ENCODE measurements at places on chromosomes 3 and 15.
A peak's percentile ranks its signal among the peaks of the same experiment; 100 is the strongest.

DNA sequence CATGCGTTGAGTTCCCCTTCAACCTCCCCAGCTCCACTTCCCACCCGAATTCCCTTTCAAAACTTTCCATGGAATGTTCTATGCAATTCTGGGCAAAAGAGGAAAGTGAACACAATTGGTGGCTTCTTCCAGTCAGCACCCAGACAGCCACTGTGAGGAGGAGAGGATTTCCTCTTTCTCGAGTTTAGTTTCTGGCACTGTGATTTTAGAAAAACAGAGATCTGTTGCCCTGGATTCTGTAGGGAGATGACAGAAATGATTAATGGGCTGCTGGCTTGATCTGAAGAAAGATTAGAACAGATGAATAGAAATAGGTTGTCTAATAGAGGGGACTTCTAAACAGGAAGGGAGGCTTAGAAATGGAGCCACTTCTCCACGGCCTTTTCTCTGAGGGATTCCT is 172.0 kb downstream of the MCTP2 start:
- no peak for DNase-seq

DNA sequence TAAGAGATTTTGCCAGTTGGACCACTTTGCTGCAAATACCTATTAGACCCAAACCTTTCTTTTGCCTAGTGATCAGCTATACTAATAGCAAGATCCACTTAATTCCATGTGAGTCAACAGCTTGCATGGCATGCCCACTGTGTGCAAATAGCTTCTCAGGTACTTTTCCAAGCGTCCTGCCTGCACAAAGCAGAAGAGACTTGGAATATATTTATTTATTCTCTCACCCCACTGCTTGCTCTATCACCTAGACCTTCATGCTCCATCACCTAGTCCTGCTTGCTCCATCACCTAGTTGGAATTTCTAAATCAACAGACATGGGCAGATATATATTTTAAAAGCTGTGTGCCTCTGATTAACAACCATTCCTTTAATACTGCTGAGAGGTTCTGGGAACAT is 47.6 kb downstream of the MBNL1 start:
- DNase-seq = no peak

DNA sequence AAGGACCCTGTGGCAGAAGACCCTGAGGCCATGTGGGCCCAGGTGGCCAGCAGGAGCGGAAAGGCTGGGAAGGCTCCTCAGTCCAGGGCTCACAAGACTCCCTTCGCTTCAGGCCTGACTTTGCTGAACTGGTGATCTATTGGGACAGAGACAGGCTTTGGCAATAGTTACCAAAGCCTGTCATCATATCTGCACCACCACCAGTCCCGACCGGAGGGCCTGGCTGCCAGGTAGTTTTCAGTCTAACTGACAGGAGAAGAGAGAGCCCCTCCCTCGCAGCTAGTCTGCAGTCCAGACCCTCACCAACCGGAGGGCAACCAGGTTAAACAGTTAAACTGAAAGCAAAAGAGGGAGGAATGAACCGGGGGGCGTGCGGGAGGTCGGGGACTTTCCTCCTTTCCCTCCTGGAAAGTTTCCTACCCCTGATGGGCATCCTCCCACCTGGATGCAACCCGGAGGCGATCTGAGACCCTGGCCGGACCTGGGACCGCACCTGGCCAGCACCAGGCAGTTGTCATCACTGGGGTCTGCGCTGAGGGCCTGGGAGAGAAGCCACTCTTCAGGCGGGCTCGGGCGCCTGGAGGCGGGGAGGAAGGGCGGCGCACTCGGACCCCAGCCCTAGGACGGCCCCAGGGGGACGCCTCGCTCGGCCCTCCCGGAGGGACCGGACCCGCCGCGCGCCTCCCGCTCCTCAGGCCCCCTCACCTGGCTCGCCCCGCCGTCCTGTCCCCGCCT is 435 bp downstream of the RAB27A start:
- DNase-seq = peak; percentile 34

DNA sequence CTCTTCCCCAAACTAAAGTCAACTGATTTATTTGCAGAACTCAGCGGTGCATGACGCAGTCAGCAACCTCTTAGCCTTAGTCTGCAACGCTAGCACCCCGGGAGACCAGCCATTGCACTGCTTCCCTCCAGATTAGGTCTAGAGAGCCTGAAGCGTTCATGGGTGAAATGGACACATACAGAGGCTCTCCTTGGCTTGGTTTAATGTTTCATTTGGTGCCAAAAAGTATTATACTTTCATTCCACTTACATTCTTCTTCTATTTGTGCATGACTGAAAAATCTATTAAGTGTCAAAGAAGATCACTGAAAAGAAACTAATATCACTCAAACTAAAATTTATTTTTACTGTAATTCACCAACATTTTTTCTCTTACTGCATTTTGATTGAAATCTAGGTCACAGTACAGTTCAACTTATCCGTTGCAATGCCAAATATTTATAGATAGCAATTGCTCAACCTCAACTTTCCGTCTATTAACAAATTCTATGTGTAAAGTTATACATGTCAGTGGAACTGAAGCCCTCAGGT is 116.2 kb downstream of the ROBO1 start:
- DNase-seq = no peak

GRCh38 chr3:84965141-84965540 is 6.4 kb downstream of the CADM2 start:
- DNase-seq = no peak

DNA sequence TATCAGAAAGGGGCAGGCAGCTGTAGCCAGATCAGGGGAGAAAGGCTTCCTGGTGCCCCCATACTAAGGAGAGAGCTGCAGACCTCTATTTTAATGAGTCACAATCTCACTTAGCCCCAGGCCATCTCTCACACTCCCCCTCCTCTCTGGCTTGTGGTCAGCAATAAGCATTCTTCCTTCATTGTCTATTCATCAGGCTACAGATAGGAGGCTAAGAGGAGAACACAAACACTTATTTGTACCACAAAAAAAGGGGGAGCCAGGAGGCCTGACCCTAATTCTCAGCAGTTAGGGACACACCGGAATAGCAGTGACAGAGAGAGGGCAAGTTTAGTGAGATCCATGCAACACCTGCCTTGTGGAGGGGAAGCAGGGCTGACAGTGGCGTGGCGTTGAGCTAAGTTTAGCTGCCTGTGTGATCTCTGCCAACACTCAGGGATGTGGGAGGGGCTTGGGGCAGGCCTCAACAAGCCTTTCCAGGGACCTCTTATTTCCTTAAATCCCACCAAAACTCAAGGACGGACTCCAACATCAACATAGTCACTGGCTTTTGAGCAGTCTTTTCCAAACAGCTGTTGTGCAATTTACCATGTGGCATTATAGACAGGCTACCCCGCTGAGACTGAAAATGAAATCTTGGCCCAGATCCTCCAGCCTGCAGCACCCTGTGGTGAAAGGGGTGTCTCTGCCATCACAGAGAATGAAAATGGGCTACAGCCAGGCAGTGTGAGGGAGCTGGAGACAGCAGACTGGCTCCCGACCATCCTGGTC is 191.9 kb upstream of the TSC22D2 start:
- no peak for DNase-seq

GRCh38 chr3:58037141-58037910 is 29.1 kb downstream of the FLNB start:
- DNase-seq = no peak

GRCh38 chr15:88022716-88023115 is 233.8 kb downstream of the NTRK3 start:
- DNase-seq = no peak

DNA sequence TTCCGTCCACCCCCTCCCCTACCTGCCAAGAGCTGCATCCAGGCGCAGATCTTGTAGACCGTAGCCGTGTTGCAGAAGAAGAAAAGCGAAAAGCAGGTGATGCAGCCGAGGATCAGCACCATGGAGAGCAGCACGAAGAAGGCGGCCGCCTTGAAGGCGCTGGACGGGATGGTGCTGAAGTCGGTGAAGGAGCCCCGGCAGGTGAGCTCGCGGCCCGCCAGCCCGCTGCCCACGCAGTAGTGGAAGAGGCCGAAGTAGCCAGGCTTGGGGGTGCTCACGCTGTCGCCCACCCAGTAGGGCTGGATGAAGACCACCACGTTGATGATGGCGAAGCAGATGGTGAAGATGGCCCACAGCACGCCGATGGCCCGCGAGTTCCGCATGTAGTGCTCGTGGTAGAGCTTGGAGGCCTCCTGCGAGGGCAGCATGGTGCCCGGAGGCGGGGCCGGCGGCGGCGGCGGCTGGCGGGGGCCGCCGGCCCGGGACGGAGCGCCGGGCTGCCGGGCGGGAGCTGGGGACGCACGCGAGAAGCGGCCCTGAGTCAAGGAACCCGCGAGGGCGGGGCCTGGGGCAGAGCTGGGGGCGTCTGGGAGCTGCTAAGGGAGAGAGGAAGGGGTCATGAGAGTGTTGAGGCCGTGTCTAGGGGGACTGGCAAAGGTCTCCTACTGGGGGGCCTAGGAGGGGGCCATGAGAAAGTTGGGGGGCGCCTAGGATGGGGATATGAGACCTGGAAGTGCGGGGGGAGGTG is 1.2 kb downstream of the LHFPL4 start:
- DNase-seq = no peak

- DNase-seq = no peak
Observed at GRCh38 chr3:8954938-8955763, 8.1 kb downstream of the RAD18 start.

GRCh38 chr3:147875498-147875897 is 466.3 kb downstream of the ZIC1 start:
- DNase-seq = no peak

DNA sequence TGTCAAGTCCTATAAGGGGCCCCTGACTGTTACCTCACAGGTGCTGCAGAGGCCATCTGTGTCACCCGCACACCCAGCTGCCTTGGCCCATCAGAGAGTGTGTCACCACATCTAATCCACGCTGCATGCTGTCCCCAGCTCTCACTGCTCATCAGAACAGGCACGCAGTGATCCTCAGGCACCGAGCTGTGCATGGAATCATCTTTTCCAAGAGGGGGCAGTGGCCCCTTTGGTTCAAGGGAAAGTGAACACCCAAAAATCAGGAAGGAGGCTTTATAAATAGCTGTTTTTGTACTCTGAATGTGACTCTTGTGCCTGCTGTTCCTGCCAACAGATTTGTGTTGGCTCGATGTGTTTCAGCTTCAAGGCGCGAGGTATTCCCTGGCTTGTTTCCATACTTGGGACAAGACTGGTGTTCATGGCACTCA is 110.3 kb upstream of the ETV5 start:
- no peak for DNase-seq

- DNase-seq = no peak
Observed at GRCh38 chr3:183158113-183158512, 4.4 kb downstream of the LAMP3 start.

GRCh38 chr3:197811343-197811742 is 20.3 kb downstream of the LRCH3 start:
- DNase-seq = no peak

DNA sequence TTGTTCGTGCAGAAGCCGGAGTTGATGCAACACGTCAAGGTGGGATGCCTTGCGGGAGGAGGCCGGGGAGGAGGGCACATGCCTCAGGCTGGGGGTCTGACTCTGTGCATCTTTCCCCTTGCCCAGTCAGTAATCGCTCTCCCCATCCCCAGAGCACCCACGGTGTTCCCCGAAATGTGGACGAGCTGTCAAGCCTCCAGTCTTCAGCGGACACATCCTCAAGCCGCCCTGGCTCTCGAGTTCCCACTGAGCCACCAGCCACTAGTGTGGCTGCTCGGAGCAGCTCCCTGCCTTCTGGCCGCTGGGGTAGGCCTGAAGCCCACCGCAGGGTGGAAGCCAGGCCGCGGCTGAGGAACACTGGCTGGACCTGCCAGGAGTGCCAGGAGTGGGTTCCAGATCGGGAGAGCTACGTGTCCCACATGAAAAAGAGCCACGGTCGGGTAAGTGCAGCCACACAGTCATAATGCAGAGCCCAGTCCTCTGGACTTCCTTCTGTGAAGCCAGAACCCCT is 18.7 kb upstream of the ALPK3 start:
- DNase-seq = no peak

GRCh38 chr15:39079296-39079847 is 501.5 kb upstream of the THBS1 start:
- DNase-seq = no peak

GRCh38 chr15:89807689-89808088 is 7.0 kb downstream of the ANPEP start:
- DNase-seq = no peak

- DNase-seq = no peak
Observed at GRCh38 chr3:140699516-140700231, 21.8 kb downstream of the TRIM42 start.

DNA sequence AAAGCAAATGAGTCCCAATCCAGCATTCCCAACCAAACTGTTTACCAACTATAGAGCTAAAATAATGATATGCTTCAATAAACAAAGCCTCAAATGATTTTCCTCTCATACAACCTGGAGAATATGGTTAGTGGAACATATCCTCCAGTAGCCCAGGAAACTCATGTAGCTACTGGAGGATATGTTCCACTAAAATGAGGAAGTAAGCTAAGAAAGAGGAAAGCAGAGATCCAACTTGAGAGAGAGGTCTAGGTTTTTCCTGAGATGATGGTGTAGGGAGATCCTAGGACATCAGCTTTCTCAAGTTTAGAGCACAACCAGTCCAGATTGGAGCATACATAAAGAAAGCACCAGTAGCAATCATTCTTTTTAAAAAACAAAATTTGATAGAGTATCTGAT is 44.6 kb upstream of the SLC4A7 start:
- no peak for DNase-seq

- no peak for DNase-seq
Observed at GRCh38 chr15:85059734-85060133, 78.1 kb downstream of the PDE8A start.

DNA sequence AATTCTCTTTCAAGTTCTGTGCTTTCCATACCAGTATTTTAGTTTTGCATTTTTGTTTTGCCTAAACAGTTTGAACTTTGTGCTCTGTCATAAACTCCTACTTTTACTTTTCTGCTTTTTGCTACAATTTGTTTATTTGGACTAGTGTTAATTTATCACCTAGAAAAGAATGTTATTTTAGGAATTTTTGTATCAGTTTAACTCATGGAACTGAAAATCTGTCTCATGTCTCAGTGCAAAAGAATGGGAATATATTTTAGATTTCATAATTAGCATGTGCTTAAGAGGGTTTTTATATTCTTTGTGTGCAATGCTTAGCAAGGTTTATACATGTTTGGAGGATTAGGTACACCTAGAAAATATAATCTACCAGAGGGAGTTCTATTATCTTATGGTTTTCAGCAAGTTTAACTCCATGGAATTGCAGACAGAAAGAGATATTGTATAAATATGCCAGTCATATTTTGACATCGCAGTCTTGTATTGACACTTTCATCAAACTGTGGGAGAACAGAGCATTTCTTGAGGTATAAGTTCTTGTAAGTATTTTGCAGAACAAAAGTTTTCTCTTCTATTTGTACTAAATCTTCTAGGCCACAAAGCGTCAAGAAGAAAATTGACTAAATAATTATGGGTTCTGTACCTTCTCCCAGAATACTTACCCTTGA is 409.9 kb downstream of the RBMS3 start:
- DNase-seq = no peak

- no peak for DNase-seq
Observed at GRCh38 chr3:110519071-110519470, 552.5 kb upstream of the NECTIN3 start.

DNA sequence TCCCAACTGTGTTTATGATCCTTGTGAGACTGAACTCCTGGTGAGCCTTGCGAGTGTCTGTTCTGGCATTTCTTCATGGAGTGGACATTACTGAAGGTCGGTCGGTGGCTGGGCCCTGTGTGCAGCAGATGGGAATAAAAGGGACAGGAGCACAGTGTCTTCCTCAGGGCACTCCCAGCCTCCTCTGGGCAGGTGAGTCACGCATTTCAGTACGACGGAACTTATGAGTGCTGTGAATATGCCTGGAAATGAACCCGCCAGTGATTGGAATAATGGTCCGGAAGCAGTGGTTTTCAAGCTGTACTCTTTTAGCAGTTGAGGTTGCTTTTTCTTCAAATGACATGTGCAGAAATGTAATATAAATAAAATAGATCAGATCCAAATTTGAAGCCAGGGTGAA is 55.1 kb downstream of the LARS2 start:
- DNase-seq = no peak

GRCh38 chr15:79620112-79620857 is 188.1 kb downstream of the MINAR1 start:
- DNase-seq = no peak
